Islet precursor cell (in vitro differentiated cells): ENCODE measurements at places on chromosomes 11 and 22.
A peak's percentile ranks its signal among the peaks of the same experiment; 100 is the strongest.

DNA sequence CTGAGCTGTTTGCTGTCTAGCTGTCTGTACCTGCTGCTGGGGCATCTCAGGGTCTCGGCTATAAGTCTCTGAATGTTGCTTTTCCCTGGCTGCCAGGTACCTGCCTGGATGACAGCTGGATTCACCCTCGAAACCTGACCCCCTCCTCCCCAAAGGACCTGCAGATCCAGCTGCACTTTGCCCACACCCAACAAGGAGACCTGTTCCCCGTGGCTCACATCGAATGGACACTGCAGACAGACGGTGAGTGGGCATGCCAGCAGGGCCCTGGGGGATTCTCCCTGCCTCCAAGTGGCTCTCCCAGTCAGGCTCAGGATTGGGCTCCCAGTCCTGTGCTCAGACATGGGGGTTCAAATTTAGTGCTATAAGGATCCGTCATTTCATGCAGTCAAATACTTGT lies 12.9 kb downstream of the IL17RA start:
- DNase-seq = peak; percentile 44

DNA sequence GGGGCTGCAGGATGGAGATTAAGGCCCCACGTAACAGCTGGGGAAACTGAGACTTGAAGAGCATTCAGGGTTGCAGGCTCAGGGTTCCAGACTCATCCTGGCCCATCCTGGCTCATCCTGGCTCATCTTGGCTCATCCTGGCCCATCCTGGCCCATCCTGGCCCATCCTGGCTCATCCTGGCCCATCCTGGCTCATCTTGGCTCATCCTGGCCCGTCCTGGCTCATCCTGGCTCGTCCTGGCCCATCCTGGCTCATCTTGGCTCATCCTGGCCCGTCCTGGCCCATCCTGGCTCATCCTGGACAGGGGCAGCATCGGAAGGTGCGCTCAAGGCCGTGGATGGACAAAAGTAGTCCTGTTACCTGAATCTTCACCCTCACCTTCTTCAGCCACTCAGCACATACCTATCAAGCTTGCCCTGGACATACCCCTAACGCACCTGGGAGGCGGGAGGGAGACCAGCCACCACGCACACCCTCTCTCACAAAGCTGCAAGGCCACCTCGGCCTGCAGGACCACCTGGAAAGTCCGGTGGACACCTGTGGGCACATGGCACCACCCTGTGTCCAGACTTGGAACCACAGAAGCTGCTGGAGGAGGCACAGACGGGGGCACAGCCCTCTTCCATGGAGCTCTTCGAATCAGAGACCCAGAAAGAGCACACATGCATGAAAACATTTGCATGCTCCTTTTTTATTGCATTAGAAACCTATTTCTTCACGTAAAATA lies 20.3 kb upstream of the NLRP6 start:
- DNase-seq = no peak

- DNase-seq = peak; percentile 74
Observed at GRCh38 chr11:67118181-67118766, 789 bp upstream of the KDM2A start.

- no peak for DNase-seq
Observed at GRCh38 chr22:29604076-29604360, 585 bp downstream of the NF2 start.

DNA sequence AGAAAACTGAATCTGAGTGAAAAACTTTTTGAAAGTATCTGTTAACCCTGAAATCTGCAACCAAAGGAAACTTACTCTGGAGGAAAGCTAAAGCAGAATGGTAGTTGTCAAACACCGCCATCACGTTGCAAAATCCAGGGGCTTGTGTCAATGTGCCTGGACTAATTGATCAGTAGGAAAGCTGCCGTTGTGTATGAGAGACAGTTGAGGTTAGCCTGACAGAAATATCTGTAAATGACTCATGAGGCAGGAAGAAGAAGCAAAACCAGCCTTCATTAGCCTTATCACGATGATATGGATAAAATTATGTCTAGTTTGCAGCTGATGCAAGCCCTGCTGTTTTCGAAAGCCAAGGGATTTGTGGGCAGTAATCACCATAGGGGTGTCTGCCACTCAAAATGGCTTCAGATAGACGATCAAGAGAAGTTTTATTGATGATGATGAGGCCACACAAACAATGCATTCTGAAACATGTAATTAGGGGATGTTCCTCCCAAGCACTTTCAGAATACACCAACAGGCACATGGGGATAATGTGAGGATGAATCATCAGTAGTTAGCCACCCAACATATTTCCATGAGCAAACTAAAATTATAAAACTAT lies 8.9 kb downstream of the SCGB1A1 start:
- no peak for DNase-seq

DNA sequence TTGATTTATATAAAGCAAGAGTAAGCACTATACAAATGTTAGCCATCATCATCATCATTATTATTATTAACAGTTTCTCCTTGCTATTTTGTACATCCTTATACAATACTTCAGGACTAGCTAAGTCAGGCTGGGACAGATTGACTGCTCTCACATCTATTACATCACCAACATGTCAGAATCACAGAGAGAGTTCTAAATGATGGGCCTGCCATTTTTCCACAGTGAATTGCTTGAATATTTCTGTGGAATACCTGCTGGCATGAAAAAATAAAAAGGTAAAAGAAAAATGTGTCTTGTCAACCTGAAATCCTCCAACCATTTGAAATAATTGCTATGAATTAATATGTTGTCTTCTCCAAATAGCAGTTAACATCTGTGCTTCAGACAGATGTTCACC lies 1311.3 kb downstream of the FAM181B start:
- no peak for DNase-seq

- peak; percentile 84 for DNase-seq
Observed at GRCh38 chr22:42962295-42963230, 52.4 kb downstream of the PACSIN2 start.

DNA sequence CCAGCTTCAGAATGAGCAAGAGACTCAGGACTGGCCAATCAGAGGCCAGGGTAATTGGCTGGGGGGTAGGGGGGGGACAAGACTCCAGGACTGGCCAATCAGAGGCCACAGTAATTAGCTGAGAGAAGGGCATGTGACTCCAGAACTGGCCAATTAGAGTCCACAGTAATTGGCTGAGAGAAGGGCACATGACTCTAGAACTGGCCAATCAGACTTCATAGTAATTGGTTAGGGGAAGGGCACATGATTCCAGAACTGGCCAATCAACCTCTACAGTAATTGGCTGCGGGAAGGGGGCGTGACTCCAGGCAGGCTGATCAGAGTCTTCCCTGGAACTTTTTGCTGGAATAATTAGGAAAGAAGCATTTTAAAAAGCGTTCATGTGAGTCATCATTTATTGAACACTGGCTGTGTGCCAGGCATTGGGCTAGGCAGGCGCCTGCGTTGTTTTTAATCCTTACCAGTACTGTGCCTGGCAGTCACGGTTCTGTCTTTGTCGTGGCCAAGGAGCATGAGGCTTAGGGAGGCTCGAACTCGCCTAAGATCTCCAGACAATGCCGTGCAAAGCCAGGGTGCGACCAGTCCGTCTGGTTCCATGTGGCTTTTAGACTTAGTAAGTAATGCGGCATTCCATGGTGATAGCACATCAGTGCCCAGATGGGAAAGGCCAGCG lies 508.1 kb downstream of the TBC1D22A start:
- no peak for DNase-seq

DNA sequence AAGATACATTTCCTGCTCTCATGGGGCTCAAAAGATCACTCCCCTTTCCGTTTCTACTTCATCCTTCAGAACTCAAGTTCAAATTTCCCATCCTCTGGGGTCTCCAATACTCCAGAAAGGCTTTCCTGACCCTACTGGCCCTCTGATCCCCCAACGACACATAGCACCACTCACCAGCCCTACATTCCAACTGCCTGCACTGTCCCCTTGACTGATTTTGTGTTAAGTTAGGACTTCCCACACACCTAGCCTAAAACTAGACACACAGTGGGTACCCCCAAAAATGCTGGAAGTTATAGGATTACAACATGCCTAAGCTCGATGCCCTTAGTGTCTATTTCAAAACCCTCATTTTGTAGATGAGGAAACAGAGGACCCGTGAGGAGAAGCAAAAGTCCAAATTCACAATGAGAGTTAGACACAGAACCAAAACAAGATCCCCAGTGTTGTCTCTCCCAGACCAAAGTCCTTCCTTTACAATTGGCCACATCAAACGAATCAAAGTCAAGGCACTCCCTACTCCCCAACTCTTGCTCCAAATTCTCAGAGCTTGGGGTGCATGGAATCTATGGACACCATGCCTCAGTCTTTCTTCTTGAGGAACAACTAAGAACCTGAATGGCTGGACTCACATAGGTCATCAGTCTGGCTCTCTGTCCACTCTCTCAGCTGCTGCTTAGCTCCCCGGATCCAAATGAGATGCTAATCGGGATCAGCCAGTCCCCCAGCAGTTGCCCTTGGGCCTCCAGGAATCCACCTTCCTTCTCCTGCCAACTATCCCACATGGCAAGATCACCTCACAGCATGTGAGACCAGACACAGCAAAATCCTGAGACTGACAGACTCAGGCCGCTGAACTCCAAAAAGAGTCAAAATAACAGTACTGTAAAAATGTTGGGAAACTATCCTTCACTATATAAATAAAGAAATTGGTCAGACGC lies 1.7 kb downstream of the CLPB start:
- no peak for DNase-seq

DNA sequence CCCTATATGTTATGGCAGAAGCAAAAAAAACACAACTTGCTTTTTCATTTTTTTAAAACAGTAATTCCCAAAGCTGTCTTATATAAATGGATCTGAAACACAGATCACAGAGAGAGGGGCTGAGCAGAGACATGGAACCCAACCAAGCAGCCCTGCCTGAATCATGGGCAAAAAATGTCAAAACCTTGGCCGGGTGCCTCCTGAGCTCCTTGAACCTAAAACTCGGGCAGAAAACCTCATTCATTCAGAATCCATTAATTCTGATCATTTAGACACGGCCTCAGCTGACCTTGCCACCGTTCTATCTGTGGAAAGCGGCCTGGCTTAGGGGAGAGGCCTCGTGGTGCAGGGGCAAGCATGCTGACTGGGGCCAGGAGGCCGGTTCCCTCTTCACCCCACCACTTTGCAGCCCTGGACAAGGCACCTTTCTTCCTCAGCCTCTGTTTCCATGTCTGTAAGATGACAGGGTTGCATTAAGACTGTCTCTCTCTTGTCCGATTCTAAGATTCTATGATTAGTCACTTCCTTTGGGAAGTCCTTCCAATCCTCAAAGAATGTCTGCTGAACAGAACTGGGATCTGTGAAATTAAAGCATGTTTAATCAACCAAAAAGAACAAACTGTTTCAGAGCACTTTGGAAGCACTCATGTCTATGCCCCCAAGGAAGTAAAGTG lies 26.0 kb downstream of the TENM4 start:
- no peak for DNase-seq

DNA sequence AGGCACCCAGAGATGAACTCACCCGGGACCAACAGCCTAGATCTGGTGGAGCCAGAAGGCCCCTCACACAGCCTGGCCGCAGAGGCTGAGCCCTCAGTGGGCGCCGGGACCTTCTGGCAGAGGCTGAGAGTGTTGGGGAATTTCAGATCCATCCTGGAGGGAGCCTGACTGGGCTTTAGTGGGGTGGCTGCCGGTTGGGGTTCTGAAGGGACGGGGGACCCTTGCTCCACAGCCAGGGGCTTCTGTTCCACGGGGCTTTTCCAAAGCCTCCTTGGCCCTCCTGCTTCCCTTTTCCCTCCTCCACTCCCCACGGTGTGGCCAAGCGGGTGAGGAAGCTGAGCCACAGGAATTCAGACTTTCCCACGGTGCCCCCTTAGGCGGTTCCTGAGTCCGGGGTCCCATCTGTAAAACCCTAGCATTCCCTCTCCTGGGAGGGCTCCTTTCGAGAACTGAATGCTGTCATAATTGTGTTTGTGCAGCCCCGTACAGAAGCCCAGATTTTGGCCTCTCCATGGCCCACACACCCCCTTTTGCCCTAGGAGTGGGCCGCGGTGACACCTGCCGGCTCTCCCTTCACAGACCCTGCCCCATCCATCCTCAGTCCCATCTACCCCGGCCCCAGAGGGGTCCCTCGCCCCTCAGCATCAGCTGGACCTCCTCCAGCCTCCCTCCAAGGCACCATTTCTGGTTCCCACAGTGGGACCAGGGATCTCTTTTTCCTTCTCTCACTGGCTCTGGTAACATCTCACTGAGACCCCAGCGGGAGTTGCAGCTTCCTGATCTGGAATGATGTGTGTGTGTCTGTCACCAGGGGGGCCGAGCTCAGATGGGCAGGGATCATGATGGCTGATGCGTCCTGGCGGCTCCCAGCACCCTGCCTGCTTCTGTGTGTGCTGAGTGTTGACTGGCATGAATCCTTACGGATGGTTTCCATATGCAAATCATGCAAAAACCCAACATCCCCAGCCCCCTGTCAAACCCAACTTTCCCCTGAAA lies 1048.4 kb downstream of the TBC1D22A start:
- DNase-seq = peak; percentile 37

GRCh38 chr22:25546751-25547150 lies 17.7 kb upstream of the GRK3 start:
- peak; percentile 93 for DNase-seq

GRCh38 chr11:33874433-33874832 lies 17.4 kb downstream of the LMO2 start:
- DNase-seq = no peak

DNA sequence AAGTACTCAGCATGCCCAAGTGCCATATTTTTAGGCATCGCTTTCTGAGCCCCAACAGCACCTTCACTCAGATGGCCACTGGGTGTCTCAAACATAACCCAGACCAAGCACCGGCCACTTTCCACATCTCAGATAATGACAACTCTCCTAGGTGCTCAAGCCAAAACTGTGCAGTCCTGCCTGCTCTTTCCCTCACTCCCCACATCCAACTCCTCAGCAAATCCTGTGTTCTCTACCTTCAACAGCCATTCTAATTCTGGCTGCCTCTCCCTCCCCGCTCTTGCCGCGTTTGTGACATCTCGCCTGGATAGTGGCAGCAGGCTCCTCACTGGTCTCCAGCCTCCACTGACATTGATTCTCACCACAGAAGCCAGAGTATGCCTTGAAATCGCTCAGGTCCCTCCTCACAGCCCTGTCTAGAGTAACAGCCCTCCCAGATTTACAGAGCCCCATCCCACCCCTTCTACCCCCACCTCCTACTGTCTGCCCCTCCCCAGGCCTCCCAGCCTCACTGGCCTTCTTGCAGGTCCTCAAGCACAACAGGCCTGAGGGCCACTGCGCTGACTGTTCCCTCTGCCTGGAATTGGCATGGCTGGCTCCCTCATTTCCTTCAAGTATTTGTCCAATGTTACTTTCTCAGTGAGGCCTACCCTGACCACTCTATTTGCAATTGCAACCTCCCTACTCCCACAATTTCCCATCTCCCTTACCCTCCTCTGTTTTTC lies 1.3 kb upstream of the PHETA2 start:
- DNase-seq = no peak
